ENCODE measurements at places on chromosomes 1 and 21.

GRCh38 chr1:147241934-147242448 is 493 bp upstream of the CHD1L start:
- DNase-seq = no peak

DNA sequence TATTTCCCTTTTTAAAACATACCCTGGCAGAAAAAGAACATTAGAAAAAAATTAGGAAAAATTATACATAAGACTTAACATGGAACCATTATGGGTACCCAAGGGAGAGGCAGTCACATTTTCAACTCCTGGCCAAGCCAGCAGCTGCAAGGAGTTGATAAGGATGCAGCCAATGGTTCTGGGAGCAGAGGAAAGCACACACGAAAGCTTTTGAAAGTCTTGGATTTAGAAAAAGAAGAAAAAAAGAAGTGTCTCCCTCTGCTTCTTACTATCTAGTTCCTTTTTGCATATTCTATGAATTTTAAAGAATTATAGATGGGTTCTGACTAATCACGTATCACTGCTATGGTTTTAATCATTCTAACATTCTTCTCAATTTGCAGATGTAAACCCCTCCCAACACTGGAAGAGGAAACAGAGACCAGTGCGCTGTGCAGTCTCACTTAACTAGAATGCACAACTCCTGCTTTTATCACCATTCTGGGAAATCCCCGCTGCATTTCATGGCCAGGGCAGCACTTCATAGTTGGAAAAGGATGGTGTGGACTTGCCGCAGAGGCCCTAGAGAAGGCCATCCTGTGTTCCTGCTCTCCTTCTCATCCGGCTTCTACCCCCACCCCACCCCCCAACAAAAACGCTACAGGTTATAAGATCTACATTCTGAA is 2.7 kb upstream of the CD58 start:
- no peak for DNase-seq

DNA sequence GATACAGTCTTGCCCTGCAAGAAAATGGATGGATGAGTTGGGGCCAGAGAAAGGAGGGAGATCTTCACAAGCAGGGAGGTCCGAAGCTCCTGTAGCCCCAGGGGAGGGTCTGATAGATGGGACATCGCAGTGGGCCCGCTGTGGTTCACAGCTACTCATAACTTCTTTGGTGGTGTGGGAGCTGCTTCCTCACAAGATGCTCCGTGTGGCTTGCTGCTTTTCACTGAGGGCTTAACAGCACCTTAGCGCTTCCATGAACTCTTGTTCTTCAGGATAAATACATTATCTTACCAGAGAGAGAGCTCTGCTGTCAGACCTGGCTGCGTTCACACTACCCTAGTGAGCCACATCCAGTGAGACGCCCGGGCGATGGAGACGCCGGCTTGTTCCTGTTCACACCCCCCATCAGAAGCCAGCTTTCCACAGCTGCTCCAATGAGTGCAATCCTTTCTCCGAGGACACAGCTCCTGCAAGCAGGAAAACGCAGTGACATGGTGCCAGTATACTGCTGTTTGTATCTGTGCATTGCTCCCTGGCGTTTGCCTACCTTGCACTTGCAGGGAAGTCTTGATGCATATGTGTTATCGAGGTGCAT is 599.8 kb downstream of the AJAP1 start:
- DNase-seq = no peak

DNA sequence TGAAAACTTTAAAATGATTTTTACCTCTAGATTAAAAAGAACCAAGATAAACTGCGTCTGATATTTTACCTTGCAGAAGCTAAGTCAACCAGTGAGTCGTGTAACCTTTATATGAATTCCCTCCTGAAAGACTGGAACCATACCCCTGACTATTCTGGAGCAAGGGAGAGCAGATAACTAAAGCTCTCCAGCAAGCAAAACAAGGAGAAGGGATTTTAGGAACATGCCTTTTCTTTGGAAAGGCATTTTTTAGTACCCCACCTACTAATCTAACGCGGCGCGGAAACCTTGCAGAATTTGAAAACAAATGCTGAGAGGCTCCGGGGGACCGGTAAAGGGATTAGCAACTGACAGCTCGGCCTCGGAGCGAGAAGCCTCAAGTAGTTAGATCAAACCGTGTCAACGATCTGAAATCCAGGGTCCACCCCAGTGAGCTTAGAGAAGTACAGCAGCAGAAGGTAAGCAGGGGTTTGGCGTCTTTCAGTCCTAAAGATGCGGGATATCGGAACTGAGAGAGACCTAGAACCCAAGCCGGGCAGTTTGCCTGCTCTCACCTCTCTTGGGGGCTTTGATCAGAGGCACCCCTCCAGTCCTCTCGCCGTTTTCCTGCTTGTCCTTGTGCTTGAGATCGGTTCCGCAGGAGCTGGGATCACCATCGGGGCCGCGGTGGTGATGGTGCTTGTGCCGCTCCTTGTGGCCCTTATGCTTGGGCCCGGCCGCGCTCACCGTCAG is 954 bp downstream of the RSBN1 start:
- DNase-seq = no peak

DNA sequence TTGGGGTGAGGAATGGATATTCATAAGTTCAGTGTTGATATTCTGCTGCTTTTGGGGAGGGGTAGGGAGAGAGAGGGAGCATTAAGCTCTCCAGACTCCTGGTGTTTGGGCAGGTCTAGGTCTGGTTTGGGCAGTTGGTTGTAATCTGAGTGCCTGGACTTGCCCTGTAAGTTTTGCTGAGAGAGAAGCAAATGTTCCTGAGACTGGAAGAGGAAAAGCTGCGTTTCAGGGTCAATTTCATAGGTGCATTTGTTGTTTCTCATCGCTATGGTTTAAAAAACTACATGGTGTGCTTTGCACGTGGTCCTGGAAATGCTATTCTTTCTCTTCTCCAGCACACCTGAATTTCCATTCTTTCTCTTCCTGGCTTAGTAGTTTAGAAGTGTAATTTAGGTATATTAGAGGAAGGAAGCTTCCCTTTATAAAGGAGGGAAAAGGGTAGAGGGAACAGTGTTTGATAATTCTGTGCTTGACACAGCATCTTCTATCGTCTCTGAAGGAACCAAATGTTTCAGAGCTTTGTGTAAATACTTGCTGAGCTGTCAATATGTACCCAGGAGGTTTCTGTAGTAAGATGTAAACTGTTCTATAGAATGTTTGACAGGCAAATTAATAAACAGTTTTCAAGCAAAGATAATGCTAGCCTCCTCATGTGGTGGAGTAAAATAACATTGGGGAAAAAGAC is 6.3 kb downstream of the ARID1A start:
- no peak for DNase-seq

DNA sequence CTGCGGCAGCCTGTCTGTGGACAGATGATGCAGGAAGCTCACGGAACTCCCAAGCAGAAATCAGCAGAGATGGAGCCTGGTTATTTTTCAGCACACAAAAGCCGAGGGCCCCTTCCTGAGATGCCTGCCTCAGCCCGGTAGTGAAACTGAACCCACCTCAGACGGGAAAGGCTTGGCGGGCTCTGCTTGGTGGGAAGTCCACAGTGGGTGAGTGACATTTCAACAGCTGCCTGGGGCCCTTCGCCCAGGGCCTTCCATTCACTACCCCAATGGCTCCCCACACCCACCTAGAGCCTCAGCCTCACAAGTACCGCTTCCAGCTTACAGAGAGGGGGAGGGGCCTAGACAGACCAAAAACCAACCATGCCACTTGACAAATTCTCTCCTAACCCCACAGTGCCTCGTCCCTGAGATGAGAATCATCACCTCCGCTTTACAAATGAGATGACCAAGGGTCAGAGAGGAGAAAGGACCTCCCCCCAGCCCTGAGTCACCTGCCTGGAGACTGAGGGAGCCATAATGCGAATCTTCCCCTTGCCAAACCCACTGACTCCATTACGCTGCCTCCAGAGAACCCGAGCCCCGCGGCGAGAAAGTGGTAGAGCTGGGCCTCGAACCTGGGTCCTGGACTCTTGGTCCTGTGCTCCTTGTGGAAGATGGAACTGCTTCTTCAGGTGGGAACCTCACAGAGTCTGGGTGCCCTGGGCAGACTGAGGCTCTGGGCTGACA is 3.4 kb upstream of the ECE1 start:
- DNase-seq = no peak

DNA sequence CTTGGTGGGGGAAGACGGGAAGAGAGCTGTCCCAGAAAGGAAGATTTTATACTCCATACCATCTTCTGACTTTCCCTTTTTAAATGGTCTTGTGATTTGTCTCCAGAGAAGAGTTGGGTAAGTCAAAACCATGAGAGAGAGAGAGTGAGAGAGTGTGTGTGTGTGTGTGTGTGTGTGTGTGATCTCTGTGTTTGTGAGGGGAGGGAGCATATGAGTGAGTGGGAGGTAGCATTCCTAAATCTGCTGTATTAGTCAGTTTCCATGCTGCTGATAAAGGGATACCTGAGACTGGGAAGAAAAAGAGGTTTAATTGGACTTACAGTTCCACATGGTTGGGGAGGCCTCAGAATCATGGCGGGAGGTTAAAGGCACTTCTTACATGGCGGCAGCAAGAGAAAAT is 102.0 kb upstream of the VANGL1 start:
- no peak for DNase-seq
